ENCODE measurements at places on chromosomes 3 and 15.

DNA sequence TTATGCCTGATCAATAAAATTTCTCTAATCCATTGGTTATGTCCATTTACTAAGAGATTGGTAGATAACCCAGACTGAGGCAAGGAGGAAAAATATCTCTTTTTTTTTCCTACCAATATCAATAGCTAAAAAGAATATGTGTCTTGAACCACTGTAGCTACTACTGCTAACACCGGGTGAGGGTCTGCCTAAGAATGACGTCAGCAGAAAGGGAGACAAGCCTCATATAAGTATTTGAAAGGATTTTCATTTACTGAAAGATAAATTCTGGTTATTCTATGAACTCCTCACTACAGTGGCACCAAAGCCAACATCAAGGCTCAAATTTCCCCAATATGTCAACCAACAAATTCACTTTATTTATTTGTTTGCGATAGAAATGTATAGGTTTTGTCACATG lies 389.0 kb upstream of the ALCAM start:
- DNase-seq = no peak

- no peak for DNase-seq
Measured at GRCh38 chr3:30752491-30752890, 142.0 kb downstream of the GADL1 start.

- DNase-seq = no peak
Measured at GRCh38 chr3:128923576-128923975, 44.2 kb downstream of the ACAD9 start.

GRCh38 chr3:47890828-47891612 lies 88.1 kb downstream of the DHX30 start:
- DNase-seq = no peak

DNA sequence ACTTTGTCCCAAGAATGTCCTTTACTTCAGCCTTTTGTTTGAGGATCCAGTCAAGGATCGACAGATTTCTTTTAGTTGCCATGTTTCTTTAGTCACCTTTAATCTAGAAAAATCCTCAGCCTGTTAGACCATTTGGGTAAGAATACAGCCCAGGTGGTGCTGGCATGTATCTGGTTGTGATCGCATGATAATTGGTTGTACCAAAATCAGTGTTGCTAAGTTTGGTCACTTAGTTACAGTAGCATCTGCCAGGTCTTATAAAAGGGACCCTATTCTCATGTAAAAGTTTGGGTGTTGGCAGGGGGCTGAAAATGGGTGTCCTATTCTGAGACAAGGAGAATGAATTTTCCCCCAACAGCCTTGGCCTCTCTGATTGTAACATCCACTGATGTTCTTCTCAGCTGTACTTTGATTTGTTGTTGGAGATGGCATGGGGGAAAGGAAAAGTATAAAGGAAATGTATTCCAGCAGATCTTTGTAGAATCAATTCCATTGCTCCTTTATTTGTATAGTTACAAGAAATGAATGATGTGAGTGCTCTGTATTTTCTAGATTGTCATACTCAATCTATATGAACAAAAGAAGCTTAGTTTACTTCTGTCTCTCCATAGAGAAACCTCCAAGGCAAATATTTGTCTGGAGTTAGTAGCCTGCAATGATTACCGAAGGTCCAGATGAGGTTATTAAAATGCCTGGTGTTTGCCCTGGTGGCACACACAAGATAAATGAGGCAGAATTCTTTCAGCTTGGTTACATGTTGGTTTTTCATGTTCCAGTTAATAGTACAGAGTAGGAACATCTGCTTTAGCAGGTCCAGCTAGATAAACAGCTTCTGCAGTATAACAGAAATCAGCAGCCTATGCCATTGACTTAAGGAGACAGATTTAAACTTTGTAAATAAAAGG lies 65.7 kb downstream of the CMTM8 start:
- no peak for DNase-seq

DNA sequence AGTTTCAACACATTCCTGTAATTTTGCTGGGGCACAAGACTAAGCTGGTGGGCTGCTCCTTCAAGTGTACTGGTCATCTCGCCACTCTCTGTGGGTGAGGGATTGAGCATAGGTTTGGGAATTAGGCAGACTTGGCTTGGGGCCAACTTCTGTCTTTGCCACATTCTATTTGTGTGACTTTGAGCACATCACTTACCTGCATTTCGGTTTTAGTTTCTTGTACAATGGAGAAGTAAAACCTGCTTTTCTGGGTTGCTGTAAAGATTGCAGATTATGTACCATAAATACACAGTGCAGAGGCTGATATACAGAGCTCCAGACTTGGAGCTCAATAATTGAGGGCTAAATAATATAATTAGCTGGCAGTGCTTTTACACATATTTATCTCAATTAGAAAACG lies 162.1 kb downstream of the C3orf38 start:
- no peak for DNase-seq
